Vagina (tissue), 2 donors: ENCODE measurements at places on chromosomes 3 and 15. TPM values are rescaled to one million over a fixed set of nuclear protein-coding genes. Genes with fewer than 3 reads are reported as not detected.

SAMD7 gene
- total RNA-seq: not detected

RBP2 gene
- not detected for total RNA-seq

DNA sequence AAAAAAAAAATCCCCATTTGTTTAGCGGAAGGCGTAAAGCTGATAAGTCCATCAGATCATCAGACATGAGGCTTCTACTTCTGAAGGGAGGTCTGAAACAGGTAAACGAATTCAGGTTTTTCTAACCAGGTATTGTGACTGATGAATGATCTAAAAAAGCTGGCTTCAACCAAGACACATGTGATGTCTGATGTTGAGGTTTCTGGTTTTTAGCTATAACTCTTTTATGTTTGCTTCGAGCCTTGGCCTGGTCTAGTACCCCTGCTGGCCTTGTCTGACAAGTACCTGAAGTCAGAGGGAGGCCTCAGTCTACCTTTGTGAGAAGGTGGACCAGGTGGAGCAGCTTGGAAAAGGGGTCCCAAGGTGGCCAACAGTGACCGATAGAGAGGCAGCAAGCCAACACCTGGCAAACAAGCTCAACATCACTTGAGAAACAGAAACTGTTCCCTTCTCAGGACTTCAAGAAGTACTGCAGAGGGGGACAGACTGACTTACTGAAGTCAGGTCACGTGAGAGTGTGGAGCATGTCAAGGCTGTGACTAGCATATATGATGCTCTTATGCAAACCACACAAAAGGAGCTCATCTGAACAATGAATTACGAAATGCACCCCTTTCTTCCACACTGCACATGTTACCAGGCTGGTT lies 33.0 kb upstream of the CA12 start:
- DNase-seq: no peak

- no peak for DNase-seq
Observed at GRCh38 chr3:121252676-121253075, 293.1 kb downstream of the POLQ start.

- DNase-seq: no peak
Observed at GRCh38 chr15:41511331-41511898, 2.2 kb downstream of the LTK start.
